ENCODE measurements at places on chromosomes 6 and 20. TPM values are rescaled to one million over a fixed set of nuclear protein-coding genes. Genes with fewer than 3 reads are reported as not detected.

The RSPH9 gene
- total RNA-seq: 0.15 TPM

The DLK2 gene
- 0.76 TPM for total RNA-seq

The HLA-DOA gene
- total RNA-seq: 14.0 TPM

The SRMS gene
- not detected for total RNA-seq

The BPIFA1 gene
- not detected for total RNA-seq

The ZNF292 gene
- 119 TPM for total RNA-seq

The E2F1 gene
- 3.1 TPM for total RNA-seq

The LY6G6D gene
- not detected for total RNA-seq

The CYP39A1 gene
- not detected for total RNA-seq

GRCh38 chr6:151784441-151785214 is 22.9 kb upstream of the ESR1 start:
- H3K4me1 ChIP-seq: no peaks in the 10 kb centered on the region
- peaks cover 5% of the 10 kb centered on the region for H3K27me3 ChIP-seq
- no peak for DNase-seq
- H3K36me3 ChIP-seq: no peaks in the 10 kb centered on the region

- H3K4me3 ChIP-seq: no peak overlapping the region
- no peak for DNase-seq
- no peaks in the 10 kb centered on the region for H3K4me1 ChIP-seq
- H3K27ac ChIP-seq: no peak overlapping the region
- no peaks in the 10 kb centered on the region for H3K36me3 ChIP-seq
- no peaks in the 10 kb centered on the region for H3K27me3 ChIP-seq
Measured at GRCh38 chr20:5511930-5512329, 195.2 kb upstream of the PROKR2 start.

DNA sequence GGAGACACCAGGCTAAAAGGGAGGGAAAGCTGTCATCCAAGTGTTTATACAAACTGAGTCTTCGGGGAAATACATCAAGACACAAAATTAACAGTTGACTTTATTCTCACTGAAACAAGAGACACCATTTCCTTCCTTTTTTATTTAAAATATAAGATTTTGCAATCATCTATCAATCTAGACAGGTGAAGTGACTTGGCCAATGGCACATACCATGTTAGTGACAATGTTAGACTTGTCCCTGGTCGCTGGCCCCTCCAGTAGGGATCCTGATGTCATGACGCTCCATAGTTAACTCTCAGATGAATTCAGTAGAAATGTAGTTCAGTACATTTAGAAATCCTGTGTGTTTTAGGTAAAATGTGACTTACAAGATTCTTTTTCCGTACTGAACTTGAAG is 2.9 kb downstream of the SASH1 start:
- no peak overlapping the region for H3K27ac ChIP-seq
- no peak overlapping the region for H3K4me3 ChIP-seq
- H3K27me3 ChIP-seq: peaks cover 21% of the 10 kb centered on the region
- peaks cover 8% of the 10 kb centered on the region for H3K4me1 ChIP-seq

DNA sequence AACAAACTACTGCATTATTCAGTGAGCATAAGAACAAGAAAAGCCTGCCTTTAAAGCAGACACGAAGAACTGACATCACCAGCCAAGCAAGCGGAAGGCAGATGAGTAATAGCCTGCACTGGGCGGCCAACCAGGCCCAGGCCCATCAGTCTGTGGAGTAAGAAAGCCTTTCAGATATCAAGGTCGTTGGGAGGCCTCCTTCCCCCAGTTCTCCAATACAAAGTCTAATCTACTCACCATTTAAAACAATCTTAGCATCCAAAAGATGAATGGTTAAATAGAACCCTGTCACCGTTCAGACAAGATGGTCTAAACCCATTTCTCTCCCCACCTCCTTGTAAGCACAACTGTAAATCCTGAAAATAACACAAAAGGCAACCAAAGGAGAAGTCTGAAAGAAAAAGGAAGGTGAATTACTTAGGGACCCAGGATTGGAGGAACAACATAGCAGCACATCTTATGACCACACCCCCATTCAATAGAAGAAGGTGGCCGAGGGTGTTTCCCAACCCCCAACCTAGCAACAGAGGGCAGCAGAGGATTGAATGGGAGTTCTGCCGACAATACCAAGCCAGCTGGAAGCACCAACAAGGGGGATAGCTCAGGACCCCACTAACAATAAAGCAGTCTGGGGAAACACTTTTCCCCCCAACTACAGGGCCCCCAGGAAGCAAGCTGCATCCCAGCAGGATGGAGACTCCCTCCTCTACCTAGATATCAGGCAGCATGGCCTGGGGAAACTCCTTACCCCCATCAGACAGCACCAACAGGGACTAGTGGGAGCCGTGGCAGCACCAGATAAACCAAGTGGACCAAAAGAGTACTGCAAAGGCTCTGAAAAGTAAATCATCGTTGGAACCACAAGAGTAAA is 67.9 kb downstream of the ZHX3 start:
- H3K27me3 ChIP-seq: no peaks in the 10 kb centered on the region
- H3K4me1 ChIP-seq: no peaks in the 10 kb centered on the region

DNA sequence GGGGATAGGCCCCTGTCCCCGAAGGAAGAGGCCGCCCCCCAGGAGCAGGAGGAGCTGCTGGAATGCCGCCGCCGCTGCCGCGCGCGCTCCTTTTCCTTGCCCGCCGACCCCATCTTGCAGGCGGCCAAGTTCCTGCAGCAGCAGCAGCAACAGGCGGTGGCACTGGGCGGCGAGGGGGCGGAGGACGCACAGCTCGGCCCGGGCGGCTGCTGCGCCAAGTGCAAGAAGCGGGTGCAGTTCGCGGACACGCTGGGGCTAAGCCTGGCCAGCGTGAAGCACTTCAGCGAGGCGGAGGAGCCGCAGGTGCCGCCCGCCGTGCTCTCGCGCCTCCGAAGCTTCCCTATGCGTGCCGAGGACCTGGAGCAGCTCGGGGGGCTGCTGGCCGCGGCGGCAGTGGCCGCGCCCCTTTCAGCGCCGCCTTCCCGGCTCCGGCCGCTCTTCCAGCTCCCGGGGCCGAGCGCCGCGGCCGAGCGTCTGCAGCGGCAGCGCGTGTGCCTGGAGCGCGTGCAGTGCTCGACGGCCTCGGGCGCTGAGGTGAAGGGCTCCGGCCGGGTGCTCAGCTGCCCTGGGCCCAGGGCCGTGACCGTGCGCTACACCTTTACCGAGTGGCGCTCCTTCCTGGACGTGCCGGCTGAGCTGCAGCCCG is 630 bp downstream of the PPP1R3G start:
- H3K27me3 ChIP-seq: peaks cover 18% of the 10 kb centered on the region
- DNase-seq: no peak
- no peak overlapping the region for H3K4me3 ChIP-seq
- no peak overlapping the region for H3K27ac ChIP-seq

- peaks cover 40% of the 10 kb centered on the region for H3K4me1 ChIP-seq
- H3K27me3 ChIP-seq: no peaks in the 10 kb centered on the region
- peak overlapping the region; percentile 91 for H3K4me3 ChIP-seq
- H3K36me3 ChIP-seq: no peaks in the 10 kb centered on the region
- H3K27ac ChIP-seq: peak overlapping the region; percentile 91
- no peak for DNase-seq
Measured at GRCh38 chr6:42744351-42744893, 1.5 kb downstream of the TBCC start.

DNA sequence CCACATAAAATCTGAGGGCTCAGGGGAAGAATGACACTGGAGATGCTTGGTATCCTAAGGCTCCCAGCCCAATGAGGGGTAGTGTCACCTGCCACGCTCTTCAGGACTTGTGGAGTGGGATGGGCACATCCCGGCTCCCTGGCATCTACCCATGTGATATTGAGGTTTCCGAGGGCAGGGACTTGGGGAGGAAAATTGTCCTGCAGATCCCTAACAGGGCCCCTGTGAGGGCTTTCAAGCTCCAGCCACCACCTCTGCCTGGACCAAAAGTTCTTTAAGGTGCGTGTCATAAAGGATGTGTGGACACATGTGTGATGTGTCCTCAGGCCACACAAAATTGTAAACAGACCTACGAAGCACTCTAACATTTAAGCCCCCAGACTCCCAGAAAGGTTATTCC is 2.5 kb downstream of the SCML4 start:
- no peaks in the 10 kb centered on the region for H3K36me3 ChIP-seq
- peak overlapping the region; percentile 97 for H3K4me3 ChIP-seq
- peaks cover 64% of the 10 kb centered on the region for H3K4me1 ChIP-seq
- H3K27me3 ChIP-seq: no peaks in the 10 kb centered on the region

GRCh38 chr20:16027686-16028085 is 545.6 kb downstream of the KIF16B start:
- DNase-seq: no peak
- H3K36me3 ChIP-seq: no peaks in the 10 kb centered on the region
- no peaks in the 10 kb centered on the region for H3K27me3 ChIP-seq
- H3K4me1 ChIP-seq: no peaks in the 10 kb centered on the region

DNA sequence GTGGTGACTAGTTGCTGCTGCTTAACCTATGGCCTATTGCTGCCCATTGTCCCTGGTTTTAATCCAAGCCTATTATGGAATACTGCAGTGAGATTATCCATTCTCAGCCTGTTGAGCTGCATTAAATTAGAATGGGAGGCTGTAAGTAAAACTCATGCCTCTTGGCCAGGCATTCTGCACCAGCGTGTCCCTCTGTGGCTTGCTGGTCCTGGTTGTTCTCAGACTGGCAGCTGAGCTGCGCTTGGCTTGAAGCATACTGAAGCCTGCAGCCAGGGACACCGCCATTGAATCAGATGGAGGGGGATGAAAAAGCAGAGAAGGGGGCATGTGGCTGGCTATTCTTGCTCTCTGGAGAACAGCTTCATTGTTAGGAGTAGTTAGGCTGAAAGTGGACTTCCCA is 15.6 kb downstream of the LRRN4 start:
- H3K27me3 ChIP-seq: no peaks in the 10 kb centered on the region
- peaks cover 65% of the 10 kb centered on the region for H3K36me3 ChIP-seq
- DNase-seq: no peak
- no peak overlapping the region for H3K4me3 ChIP-seq
- no peaks in the 10 kb centered on the region for H3K4me1 ChIP-seq

DNA sequence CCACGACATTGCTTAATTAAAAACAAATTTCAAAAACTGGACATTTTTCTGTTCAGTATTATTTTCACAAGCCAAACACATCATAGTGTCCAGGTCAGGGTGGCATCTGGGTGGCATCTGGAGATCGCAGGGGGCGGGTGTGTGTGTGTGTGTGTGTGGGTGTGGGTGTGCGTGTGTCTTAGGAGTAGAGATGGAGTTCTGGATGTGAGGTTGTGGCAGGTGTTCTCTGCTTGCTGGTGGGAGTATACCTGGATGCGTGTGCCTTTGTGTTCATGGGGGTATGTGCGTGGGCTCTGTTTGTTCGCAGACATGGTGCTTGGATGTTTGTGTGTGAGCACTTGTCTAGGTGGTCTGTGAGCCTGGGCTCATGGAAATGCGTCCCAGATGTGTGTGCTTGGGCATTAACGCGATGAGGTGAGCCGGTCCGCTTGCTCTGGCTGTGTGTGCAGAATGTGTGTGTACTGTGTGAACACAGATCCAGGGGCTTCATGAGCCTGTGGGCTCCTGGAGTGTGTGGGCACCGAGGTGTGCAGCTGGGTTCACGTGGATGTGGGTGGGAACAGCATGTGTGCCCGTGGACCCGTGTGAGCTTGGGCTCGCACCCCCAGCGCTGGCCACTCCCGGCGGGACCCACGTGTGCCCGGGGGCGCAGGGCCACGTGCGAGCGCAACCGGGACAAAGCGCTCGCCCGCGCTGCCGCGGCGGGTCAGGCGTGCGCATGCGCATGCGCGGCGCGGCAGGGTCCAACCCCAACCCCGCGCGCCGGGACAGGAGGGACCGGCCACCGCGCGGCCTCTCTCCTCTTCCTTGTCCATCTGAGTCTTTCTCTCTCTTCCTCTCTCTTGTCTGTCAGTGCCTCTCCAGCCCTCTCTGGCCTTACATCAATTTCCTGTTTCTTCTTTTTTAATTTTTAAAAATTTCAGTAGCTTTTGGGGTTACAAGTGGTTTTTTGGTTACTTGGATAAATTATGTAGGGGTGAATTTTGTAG is 60.4 kb downstream of the SRC start:
- H3K36me3 ChIP-seq: no peaks in the 10 kb centered on the region
- H3K27ac ChIP-seq: no peak overlapping the region
- DNase-seq: peak; percentile 2
- peak overlapping the region; percentile 26 for H3K4me3 ChIP-seq

DNA sequence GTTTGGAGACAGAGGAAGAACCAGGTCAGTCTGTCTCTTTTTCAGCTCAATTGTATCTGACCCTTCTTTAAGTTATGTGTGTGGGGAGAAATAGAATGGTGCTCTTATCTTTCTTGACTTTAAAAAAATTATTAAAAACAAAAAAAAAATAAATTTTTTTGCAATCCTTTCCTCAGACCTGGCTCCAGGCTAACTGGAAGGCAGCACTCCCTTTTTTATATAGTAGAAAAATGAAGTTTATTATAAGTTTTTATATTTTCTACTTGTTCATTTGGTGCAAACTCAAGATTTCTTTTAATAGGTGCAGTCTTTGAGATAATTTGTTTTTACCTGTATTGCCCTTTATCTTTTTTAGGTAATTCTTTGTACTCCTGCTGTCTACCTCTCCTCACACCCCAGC is 129.6 kb downstream of the SULF2 start:
- no peaks in the 10 kb centered on the region for H3K4me1 ChIP-seq
- no peak for DNase-seq
- no peak overlapping the region for H3K4me3 ChIP-seq
- H3K27ac ChIP-seq: no peak overlapping the region

DNA sequence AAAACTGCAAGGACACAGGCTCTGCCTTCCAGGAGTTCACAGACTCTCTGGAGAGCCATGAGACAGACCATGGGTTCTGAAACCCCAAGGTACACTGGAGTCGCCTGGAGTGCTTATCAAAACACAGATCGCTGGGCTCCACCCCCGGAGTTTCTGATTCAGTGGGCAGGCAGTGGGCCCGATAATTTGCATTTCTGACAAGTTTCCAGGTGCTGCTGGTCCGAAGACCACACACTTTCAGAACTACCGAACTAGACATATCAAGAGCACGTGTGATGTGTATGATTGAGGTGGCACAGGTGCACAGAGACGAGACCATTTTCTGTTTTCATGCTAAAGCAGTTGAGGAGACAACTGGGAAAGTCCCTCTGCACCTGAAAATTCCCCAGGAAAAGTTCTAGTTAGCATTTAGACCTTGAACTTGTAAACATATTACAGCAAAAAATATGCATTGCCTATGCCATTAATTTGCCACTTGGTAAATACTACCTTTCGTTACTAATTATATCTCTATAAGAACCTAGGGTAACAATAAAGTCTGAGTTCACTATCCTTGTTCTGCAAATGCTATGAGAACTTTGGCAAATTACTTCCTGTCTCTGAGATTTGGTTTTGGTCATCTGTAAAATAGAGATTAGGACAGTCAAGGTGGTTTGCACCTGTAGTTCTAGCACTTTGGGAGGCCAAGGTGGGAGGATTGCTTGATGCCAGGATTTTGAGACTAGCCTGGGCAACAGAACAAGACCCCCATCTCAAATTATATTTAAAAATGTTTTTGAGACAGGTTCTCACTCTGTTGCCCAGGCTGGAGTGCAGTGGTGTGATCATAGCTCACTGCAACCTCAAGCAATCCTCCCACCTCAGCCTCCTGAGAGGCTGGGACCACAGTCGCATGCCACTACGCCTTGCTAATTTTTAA is 14.3 kb upstream of the PIM1 start:
- H3K36me3 ChIP-seq: no peaks in the 10 kb centered on the region
- peak; percentile 26 for DNase-seq
- peaks cover 15% of the 10 kb centered on the region for H3K4me1 ChIP-seq
- peak overlapping the region; percentile 41 for H3K27ac ChIP-seq
- H3K4me3 ChIP-seq: peak overlapping the region; percentile 58

- H3K36me3 ChIP-seq: no peaks in the 10 kb centered on the region
- no peak overlapping the region for H3K4me3 ChIP-seq
- H3K4me1 ChIP-seq: no peaks in the 10 kb centered on the region
- H3K27ac ChIP-seq: no peak overlapping the region
- DNase-seq: no peak
Measured at GRCh38 chr6:123171341-123172115, 175.5 kb downstream of the CLVS2 start.

GRCh38 chr6:165487347-165487746 is 175.7 kb downstream of the PDE10A start:
- no peak overlapping the region for H3K4me3 ChIP-seq
- no peak overlapping the region for H3K27ac ChIP-seq
- no peak for DNase-seq
- H3K4me1 ChIP-seq: no peaks in the 10 kb centered on the region
- H3K36me3 ChIP-seq: no peaks in the 10 kb centered on the region

Data from CD4-positive, CD25-positive, alpha-beta regulatory T cell (primary cell).